ENCODE measurements at places on chromosomes 6 and 20.

- no peak for DNase-seq
These were observed 85.9 kb downstream of the CRYBG1 start for GRCh38 chr6:106446287-106446885.

GRCh38 chr20:48818481-48818987 is 9.3 kb downstream of the PREX1 start:
- DNase-seq, result no peak

GRCh38 chr6:16345449-16346330 is 107.3 kb downstream of the GMPR start:
- DNase-seq, result no peak

GRCh38 chr6:134406311-134406710 is 88.4 kb upstream of the SGK1 start:
- DNase-seq, result no peak

DNA sequence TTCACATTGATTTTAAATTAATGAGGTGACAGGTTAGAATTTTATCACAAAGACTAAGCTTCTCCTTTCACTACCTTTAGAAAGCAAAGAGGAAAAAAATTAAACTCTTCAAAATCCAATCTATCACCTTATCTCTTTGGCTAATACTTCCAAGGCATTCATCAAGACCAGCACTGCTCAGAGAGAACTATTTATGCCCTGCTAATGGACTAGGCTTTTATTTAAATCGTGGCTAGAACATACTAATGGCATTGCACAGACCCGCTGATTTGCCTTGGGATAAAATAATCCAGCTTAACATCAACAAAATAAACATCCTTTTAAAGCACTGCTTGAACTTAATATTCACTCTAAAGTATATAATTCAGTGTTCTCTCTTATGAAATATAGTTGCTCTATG is 880.4 kb downstream of the HACE1 start:
- DNase-seq, result no peak

- no peak for DNase-seq
These were observed 32.1 kb downstream of the MOCS1 start for GRCh38 chr6:39902136-39902535.

DNA sequence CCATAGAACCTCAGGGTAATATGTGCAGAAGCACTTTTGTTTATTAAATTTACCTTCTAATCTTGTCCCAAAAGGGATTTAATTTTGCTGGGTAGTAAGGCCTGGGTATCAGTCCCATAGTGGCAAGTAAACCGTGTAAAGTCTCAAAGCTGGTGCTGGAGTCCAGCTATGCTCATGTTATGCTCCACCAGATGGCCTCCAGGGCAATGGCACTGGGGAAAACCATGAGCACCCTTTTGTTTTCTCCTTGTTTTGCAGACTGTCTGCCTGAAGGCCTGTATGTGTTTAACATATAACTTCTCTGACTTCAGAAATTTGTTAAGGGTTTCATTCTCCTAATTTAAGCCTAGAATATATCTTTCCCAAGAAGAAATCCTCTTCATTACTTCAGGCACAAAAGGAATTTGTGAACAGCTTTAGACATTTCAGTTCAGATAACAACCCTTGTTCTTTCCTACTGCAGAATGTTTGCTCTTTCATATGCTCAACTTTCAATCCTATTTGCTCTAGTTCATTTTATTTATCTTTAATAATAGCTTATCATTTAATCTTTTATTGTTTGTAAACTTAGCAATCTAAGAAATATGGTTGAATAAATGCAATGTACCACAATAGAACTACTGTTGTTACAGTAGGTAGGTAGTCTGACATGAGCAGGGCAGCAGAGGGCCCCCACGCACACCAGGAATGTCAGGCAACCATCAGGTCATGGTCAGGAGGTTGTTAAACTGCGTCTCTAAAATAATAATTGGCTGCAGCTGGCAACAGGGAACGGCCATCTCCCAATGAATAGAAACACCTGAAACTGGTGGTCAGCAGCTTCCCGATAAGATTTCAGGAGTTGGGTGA is 162.8 kb downstream of the TENT5A start:
- DNase-seq, result no peak

- DNase-seq, result no peak
These were observed 178.7 kb downstream of the TAF4 start for GRCh38 chr20:61886721-61887595.

- DNase-seq, result no peak
These were observed 57.5 kb downstream of the SNRNP48 start for GRCh38 chr6:7647504-7647903.

- DNase-seq, result no peak
These were observed 187.6 kb upstream of the SULF2 start for GRCh38 chr20:47972916-47973309.

- no peak for DNase-seq
These were observed 237.4 kb downstream of the GRIK2 start for GRCh38 chr6:101630941-101631340.

DNA sequence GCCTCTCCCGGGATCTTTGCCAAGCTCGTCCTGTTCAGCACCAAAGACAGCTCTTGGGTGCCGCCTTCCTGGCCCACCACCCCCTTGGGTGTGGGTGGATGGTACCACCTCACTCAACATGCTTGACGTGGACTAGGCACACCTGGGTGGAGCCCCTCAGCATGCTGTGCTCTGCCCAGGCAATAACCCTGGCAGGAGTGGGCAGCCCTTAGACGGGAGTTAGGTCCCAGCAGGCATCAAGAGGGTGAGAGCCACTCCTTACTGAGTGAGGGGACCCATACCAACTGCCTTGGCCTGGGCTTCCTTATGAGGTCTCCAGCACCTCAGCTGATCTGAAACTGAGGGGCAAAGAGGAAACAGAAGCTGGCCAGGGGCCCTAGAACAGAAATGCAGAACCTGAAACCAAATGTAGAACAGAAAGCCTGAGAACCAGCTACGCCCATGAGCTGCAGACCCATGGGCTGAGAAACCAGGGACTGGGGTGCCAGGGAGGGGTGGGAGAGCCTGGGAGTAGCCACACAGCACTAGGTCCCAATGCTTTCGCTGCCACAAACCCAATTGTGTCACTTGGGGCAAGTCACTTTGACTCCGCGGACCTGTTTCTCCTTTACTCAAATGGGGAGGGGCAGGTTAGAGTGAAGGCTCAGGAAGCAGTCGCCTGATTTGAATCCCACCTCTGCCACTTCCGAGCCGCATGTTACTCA is 2.0 kb downstream of the FGD2 start:
- DNase-seq, result no peak

DNA sequence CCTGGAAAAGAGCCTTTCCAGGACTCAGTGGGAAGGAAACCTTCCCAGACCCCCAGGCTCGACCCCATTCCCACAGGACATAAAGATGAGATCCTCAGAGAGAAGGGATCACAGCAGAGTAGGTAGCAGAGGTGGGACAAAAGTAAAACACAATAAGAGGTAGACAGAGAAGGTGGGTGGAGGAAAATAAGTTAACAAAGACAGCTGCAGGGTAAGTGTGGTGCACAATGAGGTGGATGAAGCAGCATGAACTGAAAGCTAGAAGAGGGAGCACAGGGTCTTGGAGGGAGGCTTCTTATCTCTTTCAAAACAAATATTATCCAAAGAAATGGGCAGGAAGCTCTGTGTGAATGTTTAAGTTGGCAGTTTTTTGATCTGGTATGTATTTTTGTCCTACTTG is 14.0 kb upstream of the MAP7 start:
- no peak for DNase-seq

DNA sequence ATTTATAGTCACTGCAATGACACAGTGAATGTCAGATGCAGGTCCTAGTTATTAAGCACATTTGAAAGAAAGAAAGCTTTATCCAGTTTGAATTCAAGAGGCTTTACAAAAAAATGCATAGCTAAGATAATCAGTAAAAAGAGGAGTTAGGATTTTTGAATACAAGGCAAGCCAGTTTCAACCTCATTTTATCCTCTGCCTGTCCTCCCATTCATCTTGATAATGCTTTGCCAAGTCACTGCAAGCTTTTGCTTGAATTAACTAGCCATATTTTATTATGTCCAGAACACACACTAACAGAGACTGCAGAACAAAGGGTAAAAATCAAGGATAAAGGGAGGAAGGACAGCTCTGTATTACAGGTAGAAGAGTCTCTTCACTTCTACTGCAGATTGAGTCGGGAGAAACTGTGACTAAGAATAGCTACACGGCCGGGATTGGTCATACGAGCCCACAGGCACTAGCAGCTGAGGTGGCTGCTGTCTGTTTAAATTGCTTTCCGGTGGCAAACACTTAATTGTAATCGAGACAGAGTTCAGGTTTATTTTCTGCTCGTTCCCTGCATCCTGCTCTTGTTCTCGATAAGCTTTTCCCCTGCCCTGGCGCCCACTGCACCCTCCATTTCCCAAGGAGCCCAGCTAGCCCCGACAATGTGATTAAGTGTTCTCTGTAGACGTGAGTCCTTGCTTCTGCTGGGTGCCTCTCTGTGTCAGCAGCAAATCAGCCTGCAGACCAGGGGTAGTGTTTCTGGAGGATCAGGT is 30.5 kb upstream of the AKAP12 start:
- DNase-seq, result no peak

- no peak for DNase-seq
These were observed 236.3 kb downstream of the HIVEP2 start for GRCh38 chr6:142708651-142709050.

GRCh38 chr6:49721297-49721696 is 8.0 kb upstream of the CRISP2 start:
- no peak for DNase-seq

DNA sequence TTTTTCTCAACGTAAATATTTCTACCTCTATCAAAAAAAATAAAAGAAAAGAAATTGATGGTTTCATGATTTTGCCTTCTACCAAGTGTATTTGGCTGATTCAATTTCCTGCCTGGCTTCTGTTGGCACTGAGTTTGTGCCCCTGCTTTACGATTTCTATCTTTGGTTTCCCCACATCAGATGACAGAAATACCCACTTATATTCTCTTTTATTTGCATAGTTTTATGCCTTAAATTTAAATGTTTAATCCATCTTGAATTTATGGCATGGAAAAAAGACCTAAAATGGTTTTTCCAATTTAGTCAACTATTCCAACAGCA is 34.3 kb downstream of the RNF24 start:
- DNase-seq, result no peak

GRCh38 chr6:10598084-10598960 is 77.2 kb downstream of the GCNT2 start:
- DNase-seq, result no peak

GRCh38 chr6:19892260-19892659 is 55.1 kb downstream of the ID4 start:
- DNase-seq, result no peak

- DNase-seq, result no peak
These were observed 50.6 kb downstream of the PDSS2 start for GRCh38 chr6:107408714-107409113.

- peak; percentile 40 for DNase-seq
These were observed 657 bp downstream of the ZHX3 start for GRCh38 chr20:41316602-41317545.

DNA sequence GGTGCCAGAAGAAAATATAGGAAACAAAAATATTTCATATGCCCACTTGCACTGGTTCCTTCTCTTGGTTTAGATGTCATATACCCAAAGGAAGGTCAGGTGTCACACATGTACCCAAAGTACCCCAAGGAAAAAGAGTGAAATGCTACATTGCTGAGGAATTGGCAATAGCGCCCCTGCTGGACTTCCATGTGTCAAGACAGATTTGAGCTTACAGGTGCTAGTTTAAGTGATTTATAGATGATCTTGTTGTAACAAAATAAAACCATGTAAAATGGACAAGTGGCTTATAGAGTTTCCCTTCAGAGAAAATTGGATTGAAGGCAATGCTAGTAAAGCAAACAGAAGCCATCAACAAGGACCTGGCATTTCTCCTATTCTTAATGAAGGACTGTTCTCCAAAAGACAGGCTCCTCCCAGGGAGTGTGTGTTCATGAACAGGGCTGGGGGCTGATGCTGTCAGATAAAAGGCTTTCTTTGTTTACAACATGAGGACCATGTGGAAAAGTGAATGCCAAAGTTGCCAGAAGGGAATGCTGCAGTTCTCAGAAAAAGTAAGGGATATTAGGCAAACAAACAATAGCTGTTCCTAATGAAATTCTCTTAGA is 64.3 kb upstream of the PAK5 start:
- DNase-seq, result no peak

DNA sequence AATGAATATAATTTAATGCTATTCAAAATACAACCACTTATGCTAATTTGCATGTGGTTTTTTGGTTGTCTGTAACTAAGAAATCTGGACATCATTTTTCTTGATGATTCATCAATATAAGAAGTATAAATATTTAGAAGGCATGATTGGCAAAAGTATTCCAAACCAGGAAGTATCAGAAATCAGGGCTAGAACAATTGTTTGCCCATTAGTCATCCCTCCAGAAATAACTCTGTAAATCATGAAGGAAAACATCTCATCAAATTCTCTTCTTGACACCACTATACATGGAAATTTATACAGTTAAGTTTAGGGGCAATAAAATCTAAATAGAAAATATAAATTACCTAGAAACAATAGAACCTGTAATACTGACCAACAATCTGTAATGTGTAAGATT is 554.7 kb upstream of the HS3ST5 start:
- DNase-seq, result no peak

GRCh38 chr6:150331344-150331743 is 37.5 kb upstream of the IYD start:
- no peak for DNase-seq

Data from thoracic aorta (tissue), 2 donors.